Cerebellar nuclear complex (tissue), 1 donor: ENCODE measurements at places on chromosomes 1 and 21.

DNA sequence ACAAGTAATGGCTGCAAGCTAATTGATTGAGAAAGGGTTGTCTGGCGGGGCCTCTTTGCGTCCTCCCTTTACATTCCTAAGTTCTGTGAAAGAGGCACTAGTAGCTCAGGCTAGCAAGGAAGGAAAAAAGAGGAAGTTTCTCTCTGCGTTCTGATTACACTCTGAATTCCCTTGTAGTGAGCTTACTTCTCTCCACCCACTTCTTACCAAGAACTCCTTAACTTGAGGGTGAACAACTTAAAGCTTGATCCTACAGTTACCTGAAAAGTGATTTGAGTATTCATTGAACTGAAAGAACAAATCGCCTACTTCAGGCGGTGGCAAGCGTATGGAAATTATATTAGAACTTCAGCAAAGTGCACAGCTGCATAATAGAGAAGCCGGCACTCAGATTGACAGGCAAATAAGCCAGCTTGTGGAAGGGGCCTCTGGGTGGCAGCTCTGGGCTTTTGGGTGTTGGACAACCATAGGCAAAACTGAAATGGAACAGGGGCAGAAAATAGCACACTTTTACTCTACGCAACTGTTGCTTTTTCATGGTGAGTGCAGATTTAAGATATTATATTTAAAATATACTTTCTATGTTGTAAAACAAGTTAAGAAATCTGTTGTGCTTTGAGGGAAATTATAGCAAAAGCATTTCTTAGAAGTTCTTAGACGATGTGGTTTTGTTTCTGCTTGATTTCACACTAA, 464.5 kb downstream of the USP25 start:
- DNase-seq = no peak

GRCh38 chr1:223515926-223516325, 122.7 kb downstream of the CCDC185 start:
- DNase-seq = no peak

- DNase-seq = no peak
Observed at GRCh38 chr1:168324745-168325425, 44.2 kb downstream of the TBX19 start.

- no peak for DNase-seq
Observed at GRCh38 chr1:161223805-161224694, 622 bp upstream of the APOA2 start.

DNA sequence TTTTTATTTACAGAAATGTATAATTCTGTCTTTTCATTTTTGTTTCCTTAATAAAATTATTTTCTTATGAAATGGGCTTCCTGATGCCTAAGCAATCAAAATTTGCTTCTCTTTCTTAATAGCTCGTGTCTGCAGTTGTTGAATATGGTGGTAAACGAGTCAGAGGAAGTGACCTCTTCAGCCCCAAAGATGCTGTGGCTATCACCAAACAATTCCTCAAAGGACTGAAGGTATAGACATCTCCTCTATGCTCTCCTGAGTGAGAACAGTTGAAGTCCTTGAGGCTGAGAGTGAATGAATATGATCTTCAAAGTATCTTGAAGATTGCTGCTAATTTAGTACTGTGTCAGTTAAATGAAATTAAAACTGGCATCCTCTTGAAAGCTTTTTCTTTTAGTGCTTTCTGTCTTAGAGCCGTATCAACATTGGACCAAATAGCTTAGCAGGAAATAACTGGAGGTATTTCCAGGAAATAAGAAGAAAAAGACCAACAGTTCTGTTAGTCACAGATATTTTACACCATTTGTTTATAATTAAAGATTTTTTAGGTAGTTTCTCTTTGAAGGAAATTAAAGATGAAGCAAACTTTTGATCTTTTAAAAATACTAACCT, 24.7 kb downstream of the VPS45 start:
- no peak for DNase-seq
